ENCODE measurements at places on chromosomes 1 and 21.

DNA sequence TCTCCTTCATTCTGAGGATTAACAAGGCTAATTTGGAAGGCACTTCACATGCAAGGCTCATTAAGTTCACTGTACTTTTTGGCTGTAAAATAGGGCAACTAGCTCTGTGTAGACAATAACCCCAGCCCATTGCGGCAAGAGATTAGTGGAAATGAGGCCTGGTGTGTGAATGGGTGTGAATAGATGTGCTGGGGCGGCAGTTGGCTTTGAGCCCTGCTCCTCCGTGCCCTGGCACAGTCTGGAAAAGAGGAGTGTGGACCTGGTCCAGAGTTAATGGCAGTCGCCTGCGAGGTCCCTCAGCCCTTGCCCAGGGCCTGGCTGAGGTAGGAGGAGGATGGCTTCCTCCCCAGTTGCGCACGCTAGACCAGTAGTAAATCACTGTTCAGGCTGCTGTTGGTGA, 4.8 kb downstream of the KISS1 start:
- DNase-seq = no peak

GRCh38 chr1:154694995-154695394, 87.0 kb upstream of the ADAR start:
- DNase-seq = no peak

DNA sequence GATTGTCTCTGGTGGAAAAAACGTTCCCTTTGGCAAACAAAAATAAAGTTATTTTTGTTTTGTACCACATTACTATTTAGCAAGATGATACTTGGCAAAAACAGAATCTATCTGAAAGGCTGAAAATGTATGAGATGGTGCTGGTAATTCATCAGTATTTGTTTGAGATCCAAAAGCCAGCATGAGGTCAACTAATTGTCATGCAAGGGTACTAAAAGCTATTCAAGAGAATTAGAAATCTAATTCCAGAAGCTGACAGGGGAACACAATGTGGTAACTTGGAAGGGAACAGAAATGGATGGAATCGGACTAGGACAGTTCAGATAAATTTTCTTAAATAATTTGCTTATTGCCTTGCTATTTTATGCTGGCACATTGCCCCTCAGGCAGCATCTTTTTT, 263.8 kb downstream of the KCNT2 start:
- DNase-seq = no peak

GRCh38 chr1:203475012-203475981, at the start of gene PRELP:
TSS of gene PRELP (plus strand) at chr1:203475806. CDS start at chr1:203483185, 7,379 bp downstream.
- DNase-seq = no peak

- no peak for DNase-seq
These were observed 49.9 kb downstream of the CCN1 start for GRCh38 chr1:85630493-85630892.

DNA sequence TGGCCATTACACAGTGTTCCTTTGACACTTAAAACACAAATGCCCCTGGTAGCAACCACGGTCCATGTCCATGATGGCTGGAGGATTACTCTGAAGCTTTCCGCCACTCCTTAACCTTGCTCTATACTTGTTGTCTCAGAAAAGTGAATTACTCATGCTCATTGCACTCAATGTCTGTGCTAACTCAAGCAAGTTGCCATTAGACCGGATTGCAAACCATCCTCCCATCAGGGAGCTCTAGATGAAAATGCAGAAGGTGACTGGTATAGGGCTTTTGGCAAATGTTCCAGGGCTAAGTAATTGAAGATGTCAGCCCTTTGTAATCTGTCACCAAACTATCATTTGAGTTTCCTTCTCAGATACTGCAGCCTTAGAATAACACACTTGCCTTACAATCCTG, 1288.3 kb upstream of the B3GALT2 start:
- no peak for DNase-seq

- no peak for DNase-seq
These were observed 257.8 kb upstream of the CHRM3 start for GRCh38 chr1:239128541-239128940.

- DNase-seq = no peak
These were observed 90.2 kb downstream of the TGFBR3 start for GRCh38 chr1:91795591-91796389.

GRCh38 chr1:167943541-167943940, 6.7 kb upstream of the MPC2 start:
- no peak for DNase-seq

GRCh38 chr1:245587435-245588115, 432.8 kb downstream of the KIF26B start:
- DNase-seq = no peak

GRCh38 chr1:109863667-109864046, 47.0 kb upstream of the CSF1 start:
- DNase-seq = no peak

DNA sequence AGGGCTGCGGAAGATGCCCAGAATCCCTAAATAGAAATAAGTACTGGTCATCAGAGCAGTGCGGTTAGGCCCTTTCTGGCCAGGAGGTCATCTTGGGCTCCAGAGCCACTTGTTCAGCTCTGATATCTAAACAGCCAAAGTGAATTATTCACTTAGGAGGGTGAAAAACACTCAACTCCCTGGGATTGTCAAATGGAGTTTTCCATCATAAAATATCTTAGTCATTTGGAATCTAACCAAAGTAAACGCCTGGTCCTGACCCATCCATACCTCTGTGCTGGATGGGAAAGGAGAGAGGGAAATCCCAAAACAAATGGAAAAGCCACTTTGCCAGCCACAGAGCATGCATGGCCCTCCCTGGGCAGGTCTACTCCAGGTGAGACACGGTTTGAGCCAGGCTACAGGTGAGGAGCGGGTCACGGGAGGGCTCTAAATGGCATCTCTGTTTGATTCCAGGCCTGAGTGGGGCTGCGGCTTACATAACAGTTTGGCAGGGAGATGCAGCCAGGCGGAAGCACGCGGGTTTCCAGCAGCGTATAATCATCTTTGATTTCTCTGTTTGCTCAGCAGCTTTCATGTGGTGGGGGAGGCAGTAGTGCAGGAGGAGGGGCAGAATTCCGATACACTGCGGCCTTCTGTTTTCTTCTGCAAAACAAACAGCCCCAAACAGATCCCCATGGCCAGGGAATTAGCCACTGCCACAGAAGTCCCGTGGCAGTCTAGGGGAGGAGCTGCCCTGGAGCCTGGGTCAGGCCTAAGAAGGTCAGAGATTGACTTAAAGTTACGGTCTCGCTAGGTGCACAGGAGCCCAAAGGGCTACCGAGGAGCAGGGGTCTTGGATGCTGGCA, 59.1 kb upstream of the ZNF648 start:
- no peak for DNase-seq

GRCh38 chr1:58823481-58824010, 39.7 kb upstream of the JUN start:
- DNase-seq = no peak

DNA sequence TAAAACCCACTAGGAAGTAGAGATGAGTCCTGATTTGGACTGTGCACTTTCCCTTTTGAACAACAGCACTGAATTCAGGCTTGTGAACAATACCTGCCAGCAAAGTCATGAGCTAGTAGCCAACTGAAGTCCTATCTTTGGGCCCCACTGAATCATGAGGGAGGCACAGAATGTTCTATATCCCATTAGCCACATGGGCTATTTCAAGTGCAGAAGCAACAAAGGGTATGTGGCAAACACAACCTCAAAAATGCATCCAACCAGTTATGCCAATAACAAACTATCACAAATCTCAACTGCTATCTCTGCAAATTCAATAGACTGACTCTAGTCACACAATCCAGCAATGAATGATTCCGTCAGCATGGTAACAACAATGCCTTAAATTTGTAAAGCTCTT, 276.0 kb downstream of the MRPL39 start:
- no peak for DNase-seq

GRCh38 chr1:111507411-111508201, 4.2 kb upstream of the ADORA3 start:
- peak; percentile 42 for DNase-seq

GRCh38 chr1:43558346-43558841, 27.7 kb downstream of the PTPRF start:
- DNase-seq = no peak

- no peak for DNase-seq
These were observed 84.3 kb downstream of the EXTL2 start for GRCh38 chr1:100810360-100810759.

DNA sequence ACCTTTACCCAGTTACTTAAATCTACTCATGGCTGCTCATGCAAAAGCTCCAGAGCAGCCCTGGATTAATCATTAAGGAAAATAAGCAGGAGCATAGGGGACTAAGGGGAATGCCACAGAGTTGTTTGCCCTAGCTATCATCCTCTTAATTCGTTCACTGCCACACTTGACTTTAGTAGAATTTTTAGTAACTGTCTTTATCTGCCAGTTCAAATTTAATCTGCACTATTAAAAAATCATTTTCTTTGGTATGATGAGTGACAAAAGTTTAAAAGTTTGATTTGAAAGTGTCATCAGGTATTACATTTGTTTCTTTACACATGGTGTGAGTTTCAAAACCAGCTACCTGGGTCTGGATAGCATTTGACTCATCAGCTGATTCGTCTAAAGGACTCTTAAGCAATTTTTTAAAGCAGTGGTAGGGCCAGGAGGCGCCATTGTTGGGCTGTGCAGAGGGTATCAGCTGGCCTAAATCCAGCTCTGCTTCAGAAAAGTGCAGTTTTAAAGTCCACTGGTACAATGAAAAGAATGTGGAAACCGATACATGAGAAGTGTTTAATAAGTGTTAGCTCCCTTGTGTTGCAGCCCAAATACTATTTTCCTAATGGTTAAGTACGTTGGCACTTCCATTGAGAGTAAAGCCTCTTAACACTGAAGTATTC, 69.9 kb upstream of the DR1 start:
- no peak for DNase-seq

- DNase-seq = no peak
These were observed 179.9 kb downstream of the FASLG start for GRCh38 chr1:172838680-172839313.

DNA sequence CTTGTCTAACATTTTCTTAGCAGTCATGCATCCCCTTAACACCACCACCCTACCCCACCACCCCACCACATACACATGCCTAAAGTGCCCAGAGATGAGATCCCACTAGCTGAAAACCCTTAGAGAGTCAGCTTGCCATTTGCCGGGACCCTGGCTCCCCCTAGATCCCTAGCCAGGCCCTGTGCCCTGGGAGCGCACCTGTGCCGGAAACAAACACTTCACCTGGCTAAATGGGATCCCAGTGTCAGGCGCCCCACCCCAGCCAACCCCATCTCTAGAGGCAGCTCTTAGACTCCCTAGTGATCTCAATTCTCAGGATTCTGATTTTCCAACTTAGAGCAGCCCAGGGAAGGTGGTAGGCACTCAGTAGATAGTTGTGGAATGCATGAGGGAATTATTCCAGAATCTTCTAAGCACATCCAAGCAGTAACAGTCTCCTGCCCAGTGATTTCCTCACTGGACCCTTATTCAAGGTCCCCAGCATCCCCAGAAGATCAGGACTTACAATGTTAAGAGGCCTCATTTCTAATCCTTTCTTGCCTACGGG, 105.2 kb downstream of the LAMC2 start:
- DNase-seq = no peak

GRCh38 chr1:51627672-51628071, 10.8 kb downstream of the OSBPL9 start:
- no peak for DNase-seq

GRCh38 chr1:30688920-30689794, 34.2 kb downstream of the MATN1 start:
- no peak for DNase-seq

GRCh38 chr1:232287676-232288569, 342.0 kb downstream of the SIPA1L2 start:
- DNase-seq = no peak

DNA sequence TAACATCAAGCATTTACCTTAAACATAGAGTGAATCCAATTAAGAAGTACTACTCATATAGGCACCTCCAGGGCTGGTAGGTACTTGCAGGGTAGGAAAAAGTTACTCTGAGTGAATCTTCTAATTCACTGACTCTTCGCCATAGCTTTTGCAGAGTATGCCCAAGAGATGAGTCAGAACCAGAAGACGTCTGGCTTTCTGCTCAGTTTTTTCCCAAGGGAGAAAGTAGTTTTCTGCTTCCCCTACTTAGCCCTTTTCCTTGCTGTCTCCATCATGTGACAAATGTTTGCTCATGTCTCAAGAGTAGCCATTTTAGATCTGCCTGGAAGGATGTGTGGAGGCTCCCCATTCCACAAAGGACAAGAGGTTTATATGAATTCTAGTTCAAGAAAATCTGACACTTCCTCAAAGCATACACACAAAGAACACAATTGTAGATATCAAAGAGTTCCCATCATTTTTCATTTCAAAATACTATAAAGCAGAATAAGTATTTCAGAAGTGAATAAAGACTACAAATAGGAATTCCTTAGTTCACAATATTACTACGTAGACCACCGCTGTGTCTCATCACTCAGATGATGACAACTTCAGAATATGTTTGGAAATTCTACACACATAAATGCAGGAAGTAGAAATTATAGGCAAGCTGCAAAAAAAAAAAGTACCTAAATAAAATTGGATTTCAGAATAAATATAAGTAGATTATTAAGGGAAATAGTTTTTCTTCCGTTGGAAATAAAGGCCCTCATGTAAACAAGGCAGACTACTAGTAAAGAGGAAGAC, 98.5 kb downstream of the ASH1L start:
- no peak for DNase-seq

DNA sequence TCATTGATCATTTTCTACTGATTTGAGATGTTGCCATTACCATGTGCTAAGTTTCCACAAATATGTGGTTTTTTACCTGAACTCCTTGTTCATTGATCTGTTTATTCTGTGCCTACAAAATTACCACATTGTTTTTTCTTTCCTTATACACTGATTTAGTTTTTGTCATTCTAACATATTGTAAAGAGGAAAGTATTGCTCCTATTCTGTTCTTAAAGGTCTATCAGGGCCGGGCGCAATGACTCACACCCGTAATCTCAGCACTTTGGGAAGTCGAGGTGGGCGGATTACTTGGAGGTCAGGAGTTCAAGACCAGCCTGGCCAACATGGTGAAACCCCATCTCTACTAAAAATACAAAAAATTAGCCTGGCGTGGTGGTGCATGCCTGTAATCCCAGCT, 75.1 kb downstream of the CAMTA1 start:
- no peak for DNase-seq

DNA sequence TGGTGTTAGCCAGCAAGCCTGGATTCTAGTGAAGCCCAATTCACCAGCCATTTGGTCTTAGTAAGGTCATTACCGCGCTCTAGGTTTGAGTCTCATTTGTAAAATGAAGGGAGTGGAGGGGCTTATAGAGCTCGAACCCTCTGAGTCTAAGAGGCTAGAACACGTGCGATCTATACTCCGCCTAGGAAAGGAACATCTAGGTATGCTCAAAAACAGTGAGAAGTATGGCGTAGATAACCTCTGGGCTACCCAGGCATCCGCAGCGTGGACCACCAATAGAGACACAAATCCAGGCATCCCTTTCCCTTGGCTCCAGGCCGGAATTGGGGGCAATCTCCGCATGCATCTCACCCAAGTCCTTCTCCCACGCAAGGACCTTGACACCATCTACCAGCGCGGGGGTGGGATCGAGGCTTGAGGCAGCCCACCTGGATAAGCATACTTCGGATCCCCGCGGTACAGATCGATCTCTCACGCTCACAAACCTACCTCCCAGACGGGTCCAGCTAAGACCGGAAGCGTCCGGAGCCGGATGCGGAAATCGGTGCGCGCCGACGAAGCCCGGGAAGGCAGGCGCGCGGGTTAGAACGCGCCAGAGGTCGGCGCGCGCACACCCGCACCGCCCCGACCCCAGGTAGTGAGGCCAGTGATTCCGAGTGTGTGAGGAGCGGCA, at the start of gene METTL25B:
Gene METTL25B, plus strand, starts transcription at position 544 of the 673 bp plus-strand sequence. CDS start 636 bp downstream, outside the sequence.
- DNase-seq = no peak

- no peak for DNase-seq
These were observed 155.8 kb downstream of the TRABD2B start for GRCh38 chr1:47841356-47841755.

Data from effector memory CD4-positive, alpha-beta T cell (primary cell).